ENCODE measurements at places on chromosomes 12 and 14. TPM values are rescaled to one million over a fixed set of nuclear protein-coding genes. Genes with fewer than 3 reads are reported as not detected.

GOLGA3 gene
- total RNA-seq = 165 TPM

AQP5 gene
- not detected for total RNA-seq

SLC10A1 gene
- not detected for total RNA-seq

BRAP gene
- 20.9 TPM for total RNA-seq

KRT74 gene
- total RNA-seq = not detected

LALBA gene
- total RNA-seq = not detected

TAS2R50 gene
- 3.1 TPM for total RNA-seq

FOXN4 gene
- total RNA-seq = not detected

CELA1 gene
- total RNA-seq = not detected

P2RX2 gene
- total RNA-seq = not detected

FAM222A gene
- 0.38 TPM for total RNA-seq

TMEM132C gene
- total RNA-seq = not detected

ACTR10 gene
- total RNA-seq = 49.7 TPM

SLC38A4 gene
- 0.28 TPM for total RNA-seq

VRTN gene
- not detected for total RNA-seq
